T47D (cell line): ENCODE measurements at places on chromosomes 2 and 18.

DNA sequence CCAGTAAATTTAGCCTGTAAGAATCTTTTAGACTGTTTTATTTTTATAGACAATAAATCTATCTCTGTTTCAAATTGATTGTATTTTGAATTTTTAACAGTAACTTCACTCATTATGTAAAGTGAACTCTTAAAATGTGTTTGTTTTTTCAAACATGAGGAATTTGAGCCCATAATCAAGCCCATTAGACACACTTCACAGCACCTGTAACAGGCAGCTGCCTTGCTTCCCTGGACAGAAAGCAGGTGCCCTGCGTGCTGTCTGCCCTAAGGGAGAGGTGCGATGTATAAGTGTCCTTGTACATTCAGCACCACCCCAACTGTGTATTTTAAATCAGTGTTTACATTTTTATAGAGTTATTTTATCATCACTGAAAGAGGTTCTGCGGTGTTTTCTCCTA, 186.5 kb upstream of the TPO start:
- DNase-seq: no peak

DNA sequence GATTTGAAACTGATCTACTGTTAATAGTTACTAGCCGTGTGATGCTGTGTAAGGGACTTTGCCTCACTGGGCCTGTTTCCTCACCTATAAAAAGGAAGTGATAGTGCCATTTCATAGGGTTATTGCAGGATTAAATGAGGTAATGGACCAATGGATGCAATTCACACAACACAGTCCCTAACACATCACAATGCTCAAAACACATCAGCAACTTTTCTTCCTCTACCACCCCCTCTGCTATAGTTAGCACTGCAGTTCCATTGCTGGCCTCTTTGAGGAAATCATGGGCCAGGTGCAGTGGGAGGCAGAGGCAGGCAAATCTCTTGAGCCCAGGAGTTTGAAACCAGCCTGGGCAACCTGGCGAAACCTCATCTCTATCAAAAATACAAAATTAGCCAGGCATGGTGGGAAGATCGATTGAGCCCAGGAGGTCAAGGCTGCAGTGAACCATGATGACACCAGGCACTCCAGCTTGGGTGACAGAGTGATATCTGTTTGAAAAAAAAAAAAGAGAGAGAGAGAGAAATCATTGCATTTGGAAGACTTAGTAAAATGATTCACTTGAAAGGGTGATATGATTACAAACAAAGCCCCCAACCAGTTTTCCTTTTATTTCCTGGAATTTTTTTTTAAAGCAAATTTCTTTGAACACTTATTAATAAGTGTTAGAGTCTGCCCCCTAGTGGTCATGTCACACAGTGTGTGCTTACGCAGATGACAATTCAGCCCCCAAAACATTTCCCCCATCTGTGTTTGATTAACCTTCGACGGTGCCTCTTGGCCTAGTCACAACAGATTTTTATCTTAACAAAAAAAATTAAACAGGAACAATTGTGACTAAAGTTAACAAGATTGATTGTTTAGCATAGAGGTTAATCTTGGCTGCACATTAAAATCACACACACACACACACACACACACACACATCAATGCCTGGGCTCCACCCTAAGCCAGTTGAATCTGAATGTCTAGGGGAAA, 88.6 kb upstream of the BCL11A start:
- DNase-seq: peak; percentile 4

DNA sequence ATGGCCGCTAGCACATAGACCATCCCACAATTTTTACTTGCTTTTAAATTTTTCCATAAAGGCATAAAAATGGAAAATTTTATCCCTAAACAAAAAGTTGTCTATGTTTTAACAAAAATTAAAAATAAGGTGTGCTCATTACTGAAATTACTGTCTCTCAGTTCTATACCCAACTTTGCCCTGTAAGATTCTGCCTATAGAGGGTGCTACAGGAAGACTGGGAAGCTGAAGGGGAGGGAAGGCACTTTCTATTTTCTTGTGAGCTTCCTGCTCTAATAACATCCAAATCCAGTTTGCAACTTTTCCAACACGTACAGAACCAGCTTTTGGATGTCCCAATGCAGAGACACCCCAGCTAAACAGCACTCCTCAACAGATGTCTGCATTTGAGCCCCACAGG, 666.9 kb downstream of the PLCL1 start:
- no peak for DNase-seq

DNA sequence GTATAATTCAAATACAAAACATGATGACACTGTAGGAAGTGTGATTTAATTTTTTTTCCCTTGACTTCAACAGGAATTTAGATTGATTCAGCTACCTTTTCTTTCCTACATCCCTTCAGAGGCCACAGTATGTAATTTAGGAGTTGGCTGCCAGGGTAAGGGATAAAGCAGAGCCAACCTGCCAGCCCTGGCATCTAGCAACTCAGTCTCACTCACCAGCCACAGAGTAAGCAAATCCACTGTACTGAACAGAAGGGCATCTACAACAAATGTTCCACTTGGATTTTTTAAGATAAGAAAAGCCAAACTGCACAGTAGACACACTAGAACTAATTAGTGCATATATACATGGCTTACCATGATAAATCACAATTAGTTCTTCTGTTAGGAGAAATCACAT, 54.3 kb upstream of the PEX13 start:
- DNase-seq: no peak

DNA sequence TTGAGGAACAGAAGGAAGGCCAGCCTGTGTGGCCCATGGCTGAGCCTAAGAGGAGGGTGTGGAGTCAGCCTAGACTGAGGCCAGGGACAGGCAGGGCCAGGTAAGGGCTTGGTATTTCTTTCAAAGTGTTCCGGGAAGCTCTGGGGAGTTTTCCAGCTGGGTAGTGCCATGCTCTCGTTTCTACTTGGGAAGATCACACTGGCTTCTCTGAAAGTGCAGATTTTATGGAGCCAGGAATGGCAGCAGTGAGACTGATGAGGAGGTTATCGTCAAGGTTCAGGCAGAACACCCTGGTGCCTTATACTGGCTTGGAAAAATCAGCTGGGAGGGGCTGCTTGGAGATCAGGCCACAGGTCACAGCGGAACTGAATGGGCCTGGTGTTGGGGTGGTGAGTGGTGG, 245.1 kb downstream of the SOX11 start:
- no peak for DNase-seq

- no peak for DNase-seq
Observed at GRCh38 chr2:223920109-223920508, 25.0 kb downstream of the WDFY1 start.

- no peak for DNase-seq
Observed at GRCh38 chr2:47870641-47871540, 35.4 kb downstream of the FBXO11 start.

DNA sequence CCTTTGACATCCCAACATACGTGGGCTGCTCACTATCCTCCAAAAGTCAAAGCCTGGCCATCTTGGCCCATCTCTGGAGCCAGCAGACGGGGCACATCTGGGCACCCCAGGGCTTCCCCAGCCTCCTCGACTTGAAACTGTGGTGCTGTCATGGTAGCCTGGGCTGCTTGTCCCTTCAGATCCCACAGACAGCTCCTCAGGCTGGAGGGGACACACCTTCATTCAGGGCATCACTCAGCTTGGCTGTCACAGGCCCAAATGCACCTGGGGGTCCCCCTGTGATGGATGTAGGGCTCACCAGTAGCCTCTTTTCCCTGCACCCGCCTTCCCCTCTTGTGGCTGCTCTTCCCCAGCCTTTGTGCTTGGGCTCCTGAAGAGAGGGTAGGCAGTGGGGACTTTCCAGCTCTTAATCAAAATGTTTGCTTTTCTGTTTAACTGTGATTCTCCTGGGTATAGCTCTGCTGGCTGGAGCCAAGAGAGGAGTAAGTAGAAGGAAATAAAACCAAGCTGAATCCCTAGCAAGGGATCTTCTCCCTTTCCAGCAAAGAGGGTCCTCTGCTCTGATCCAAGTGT, 92.3 kb downstream of the GYPC start:
- no peak for DNase-seq

GRCh38 chr18:49067071-49067470, 116.3 kb upstream of the SMAD7 start:
- no peak for DNase-seq

GRCh38 chr2:144598906-144599305, 79.0 kb upstream of the ZEB2 start:
- DNase-seq: no peak

- no peak for DNase-seq
Observed at GRCh38 chr2:11708106-11708505, 38.1 kb upstream of the NTSR2 start.

DNA sequence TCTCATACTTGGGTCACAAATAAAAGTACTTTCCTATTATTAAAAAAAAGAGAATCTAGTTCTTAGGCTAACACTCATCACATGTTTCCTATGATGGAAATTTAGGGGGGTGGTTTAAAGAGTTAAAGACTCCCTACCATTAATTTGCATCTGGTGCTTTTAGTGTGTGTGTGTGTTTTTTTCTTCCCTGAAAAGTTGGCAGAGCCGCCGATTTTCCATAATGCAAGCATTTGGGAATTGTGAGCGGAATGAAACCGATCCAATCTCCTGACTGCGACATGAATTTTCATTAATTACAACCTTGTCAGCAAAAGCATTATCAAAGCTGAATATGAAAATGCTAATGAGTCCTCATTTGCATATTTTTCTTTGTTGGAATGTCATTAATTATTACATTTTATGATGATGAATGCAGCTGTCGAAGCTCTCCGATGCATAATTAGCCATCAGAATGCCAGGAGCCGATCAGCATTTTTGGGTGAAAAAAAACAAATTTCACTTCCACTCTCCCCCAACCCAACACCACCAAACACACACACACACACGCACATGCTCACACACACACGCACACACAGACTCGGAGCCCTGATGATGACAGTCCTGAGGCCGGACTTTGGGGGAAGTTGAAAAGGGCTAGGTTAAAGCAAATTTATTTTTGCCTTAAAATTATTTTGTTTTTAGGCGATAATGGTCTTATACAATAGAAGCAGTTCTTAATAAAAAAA, 165.4 kb downstream of the TCF4 start:
- no peak for DNase-seq

- no peak for DNase-seq
Observed at GRCh38 chr2:84223191-84223590, 235.9 kb downstream of the SUCLG1 start.

DNA sequence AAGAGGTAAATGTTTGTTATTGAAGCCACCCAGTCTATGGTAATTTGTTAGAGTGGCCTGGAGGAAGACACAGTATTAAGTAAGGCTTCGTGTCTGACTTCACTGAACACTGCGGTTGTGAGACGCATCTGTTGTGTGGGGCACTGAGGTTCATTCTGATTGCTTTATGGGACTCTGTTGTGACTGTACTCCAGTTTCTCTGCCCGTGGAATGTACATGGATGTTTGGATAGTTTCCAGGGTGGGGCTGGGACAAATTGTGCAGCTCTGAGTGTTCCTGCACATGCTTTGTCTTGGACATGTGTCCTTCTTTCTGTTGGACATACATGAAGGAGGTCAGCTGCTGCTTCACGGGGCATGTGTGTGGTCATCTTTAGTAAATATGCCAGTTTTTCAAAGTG, 58.6 kb downstream of the ODC1 start:
- no peak for DNase-seq
